ENCODE measurements at places on chromosomes 12 and 14. TPM values are rescaled to one million over a fixed set of nuclear protein-coding genes. Genes with fewer than 3 reads are reported as not detected.

Gene SLCO1A2
- total RNA-seq = 11.9 TPM

Gene MMP17
- total RNA-seq = 65.8 TPM

Gene VPS29
- 94.6 TPM for total RNA-seq

Gene DHH
- total RNA-seq = 1.2 TPM

Gene ESR2
- 0.66 TPM for total RNA-seq

Data from glutamatergic neuron (in vitro differentiated cells).